HAP-1 (cell line): ENCODE measurements at places on chromosomes 16 and 17.

DNA sequence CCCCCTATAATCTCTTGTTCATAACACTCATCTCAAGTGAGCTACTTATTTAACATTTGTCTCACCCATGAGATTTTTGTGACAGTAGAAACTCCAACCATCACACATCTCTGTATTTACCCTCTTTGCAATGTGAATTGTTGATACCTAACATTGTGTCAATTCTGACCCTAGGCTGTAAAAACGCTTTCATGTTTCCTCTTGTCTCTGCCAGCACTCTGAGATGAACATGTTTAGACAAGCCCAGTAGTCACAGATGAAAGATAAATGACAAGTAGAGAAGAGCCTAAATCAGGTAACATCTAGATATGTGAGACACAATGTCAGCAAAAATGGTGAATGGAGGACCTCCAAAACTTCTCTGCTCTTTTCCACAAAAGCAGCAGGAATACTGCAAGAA lies 1254.5 kb upstream of the GOT2 start:
- no peak for DNase-seq

GRCh38 chr16:61432421-61432820 lies 603.8 kb downstream of the CDH8 start:
- no peak for DNase-seq

- peak; percentile 71 for DNase-seq
Measured at GRCh38 chr17:20263595-20263994, 203.7 kb downstream of the LGALS9B start.

- no peak for DNase-seq
Measured at GRCh38 chr17:80980397-80981061, 11.1 kb upstream of the CHMP6 start.

GRCh38 chr16:57634171-57634570 lies 5.7 kb downstream of the ADGRG1 start:
- DNase-seq = no peak

- no peak for DNase-seq
Measured at GRCh38 chr16:20735490-20735889, 6.1 kb downstream of the THUMPD1 start.

GRCh38 chr17:78322327-78322857 lies 37.5 kb downstream of the SOCS3 start:
- no peak for DNase-seq

- DNase-seq = no peak
Measured at GRCh38 chr16:21663889-21664647, at the start of gene OTOA. Gene OTOA (plus strand): TSS chr16:21663968. CDS start chr16:21678515, 14,547 bp downstream.

DNA sequence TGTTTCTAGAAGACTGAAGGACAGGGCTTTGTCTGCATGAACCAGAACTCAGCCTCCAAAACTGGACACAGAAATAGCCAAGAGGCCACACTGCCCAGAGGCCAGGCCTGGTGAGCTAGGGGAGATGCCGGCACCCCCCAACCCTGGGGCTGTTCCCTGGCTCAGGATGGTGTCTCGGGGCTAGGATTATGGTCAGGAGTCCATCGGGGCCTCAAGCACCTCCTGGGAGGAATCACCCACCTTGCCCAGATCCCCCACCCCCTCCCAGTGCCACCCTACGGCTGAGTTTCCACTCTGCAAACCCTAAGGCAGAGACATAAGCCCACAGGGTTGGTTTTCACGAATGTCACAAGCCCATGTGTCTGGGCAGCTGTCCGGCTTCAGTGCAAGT lies 37.2 kb downstream of the SLC7A5 start:
- DNase-seq = no peak

GRCh38 chr16:70653406-70653805 lies 7.0 kb downstream of the IL34 start:
- no peak for DNase-seq

- no peak for DNase-seq
Measured at GRCh38 chr16:66278111-66278531, 88.4 kb upstream of the CDH5 start.

GRCh38 chr17:42266462-42266861 lies 9.7 kb downstream of the STAT5B start:
- no peak for DNase-seq

GRCh38 chr17:62188713-62189112 lies 123.6 kb upstream of the MED13 start:
- DNase-seq = peak; percentile 79

- DNase-seq = peak; percentile 66
Measured at GRCh38 chr17:17356149-17356930, 53.2 kb downstream of the NT5M start.

DNA sequence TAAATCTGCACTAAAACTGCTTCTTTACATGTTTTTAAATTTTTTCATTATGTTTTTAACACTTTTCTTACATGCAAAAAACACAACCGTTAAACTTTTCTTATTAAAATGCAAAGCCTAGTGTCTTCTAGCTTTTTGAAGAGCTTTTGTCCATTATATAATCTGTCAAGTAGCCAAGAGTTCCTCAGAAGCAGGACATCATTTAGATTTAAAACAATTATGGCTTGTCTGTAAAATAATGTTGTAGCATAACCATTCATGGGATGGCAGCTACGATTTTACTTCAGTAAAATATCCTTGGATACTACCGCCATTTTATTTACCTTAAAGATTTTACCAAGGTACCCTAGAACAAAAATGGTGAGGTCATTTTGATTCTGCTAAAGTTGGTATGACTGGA lies 2.8 kb downstream of the OMG start:
- no peak for DNase-seq

- DNase-seq = no peak
Measured at GRCh38 chr17:48368352-48368908, 61.6 kb downstream of the SKAP1 start.

DNA sequence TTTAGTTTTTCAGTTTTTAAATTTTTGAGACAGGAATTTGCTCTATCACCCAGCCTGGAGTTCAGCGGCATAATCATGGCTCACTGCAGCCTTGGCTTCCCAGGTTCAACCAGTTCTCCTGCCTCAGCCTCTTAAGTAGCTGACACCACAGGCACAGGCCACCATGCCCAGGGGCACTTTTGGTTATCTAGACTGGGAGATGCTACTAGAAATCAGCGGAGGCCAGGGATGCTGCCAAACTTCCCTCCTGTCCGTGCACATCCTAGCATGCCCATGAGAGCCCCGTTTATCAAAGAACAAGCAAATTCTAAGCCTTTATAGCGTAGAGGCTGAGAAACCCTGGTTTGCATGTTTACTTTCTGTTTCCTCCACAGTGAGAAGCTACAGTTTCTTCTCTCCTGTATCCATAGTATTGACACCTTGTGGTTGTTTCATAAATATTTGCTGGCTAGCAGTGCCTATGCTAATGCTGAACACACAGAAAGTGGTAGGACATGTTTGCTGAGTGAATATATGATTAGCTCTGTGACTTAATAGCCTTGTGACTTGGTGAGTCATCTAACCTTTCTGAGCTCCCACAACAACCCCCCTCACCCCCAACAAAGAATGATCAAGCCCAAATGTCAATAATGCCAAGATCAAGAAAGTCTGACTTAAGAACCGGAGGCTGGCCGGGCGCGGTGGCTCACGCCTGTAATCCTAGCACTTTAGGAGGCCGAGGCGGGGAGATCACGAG lies 39.2 kb upstream of the MAF start:
- no peak for DNase-seq

DNA sequence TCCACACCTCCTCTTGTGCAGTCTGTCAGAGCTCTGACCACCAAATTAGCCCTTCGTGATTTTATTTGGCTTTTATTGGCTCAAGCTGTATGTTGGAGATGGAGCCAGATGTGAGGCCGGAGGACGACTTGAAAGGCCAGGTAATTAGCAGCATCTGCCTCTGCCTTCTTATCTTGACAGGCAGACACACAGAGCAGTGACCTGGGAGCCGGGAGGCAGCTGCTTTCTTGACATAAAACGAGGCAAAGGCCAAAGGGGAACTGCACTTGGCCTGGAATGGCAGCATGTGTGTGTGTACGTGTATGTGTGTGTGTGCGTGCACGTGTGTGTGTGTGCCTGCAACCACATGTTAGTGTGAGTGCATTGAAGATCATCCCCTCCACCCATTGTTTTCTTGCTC lies 56.9 kb upstream of the BRD7 start:
- DNase-seq = no peak
